NCI-H187 (cell line): ENCODE measurements at places on chromosomes 11 and 22.

DNA sequence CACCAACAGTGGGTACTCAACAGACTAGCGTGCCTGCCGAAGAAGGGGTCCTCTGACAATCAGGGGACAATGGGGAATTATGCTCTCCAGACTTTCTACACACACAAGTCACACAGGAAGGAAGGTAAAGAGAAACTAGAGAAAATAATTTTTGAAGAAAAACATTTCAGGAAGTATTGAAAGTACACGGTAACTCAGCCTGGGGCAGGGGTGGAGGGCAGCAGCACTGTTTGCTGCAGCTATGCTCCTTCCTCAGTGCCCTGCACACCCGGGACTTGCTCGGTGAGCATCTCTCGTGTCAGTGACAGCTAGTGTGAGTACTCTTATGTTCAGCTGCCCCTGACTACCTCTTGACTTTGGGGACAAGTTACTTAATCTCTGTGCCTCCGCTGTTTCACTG, 18.0 kb upstream of the APOA1 start:
- DNase-seq, result no peak

DNA sequence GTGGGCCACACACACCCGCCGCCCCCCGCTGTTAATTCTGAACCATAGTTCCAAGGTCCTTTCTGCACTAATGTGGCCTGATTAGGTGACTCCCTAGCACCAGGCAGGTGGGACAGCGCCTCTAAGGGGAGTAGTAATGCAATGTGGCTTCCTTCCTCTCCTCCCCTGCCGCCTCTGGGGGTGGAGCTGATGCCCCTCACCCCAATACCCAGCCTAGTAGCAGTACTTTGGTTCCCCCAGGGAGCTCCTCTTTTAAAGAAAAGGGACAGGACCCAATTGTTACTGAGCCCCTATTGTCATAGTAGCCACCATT, 14.4 kb downstream of the RTN4RL2 start:
- DNase-seq, result no peak

- DNase-seq, result no peak
Observed at GRCh38 chr11:106172386-106172991, 95.0 kb downstream of the AASDHPPT start.

- no peak for DNase-seq
Observed at GRCh38 chr22:20937031-20937793, 20.0 kb downstream of the CRKL start.

GRCh38 chr22:22818861-22819855, 68.5 kb upstream of the IGLL5 start:
- DNase-seq, result peak; percentile 57

DNA sequence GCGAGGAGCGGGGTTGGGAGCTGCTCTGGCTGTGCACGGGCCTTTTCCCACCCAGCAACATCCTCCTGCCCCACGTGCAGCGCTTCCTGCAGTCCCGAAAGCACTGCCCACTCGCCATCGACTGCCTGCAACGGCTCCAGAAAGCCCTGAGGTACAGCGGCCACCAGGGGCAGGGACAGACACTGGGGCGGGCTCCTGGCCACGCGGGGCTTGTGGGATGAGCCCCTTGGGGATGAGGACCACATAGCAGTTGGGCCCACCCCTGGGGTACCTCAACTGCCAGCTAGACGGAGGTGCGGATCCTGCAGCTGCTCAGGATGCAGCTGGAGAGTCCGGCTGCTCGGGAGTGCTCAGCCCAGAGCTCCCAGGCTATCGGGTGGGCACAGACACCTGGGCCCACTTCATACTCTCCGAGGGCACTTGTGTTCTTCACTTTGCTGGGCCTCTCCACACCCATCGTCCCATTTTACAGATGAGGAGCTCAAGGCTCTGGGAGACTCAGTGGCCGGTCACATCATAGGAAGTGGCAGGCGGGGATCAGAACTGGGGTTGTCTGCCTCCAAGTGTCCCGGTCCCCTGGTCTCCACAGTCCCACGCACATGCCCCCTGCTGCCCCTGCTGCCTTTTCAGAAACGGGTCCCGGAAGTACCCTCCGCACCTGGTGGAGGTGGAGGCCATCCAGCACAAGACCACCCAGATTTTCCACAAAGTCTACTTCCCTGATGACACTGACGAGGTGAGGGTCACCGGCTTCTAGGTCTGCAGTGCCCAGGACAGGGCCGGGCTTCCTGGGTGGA, 77.6 kb downstream of the MYO7A start:
- DNase-seq, result no peak

DNA sequence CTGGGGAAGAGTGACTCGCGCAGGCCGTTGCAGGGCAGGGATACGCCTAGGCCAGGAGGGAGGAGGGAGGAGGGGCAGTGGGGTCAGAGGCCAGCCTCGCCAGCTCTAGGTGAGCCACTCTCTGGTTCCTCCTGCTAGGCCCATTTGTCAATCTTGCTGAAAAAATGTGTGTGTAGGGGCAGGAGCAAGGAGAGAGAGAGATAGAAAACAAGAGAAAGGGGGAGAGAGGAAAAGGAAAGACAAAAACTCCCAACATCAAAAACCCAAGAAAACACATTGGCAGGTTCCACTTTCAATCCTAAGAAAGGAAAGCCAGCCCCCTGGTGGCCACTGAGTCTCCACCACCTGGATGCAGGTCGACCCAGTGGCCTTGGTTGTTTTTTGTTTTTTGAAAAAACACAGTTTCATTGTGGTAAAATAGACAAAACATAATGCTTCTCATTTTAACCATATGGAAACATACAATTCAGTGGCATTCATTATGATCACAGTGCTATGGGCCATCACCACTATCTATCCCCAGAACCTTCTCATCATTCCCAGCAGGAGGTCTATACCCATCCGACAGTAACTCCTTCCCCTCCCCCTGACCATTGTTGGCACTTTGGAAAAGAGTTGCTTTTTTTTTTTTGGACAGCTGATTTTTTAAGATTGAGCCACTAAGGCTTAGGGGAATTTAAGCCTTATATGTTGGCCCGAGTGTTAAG, 10.9 kb downstream of the OMP start:
- DNase-seq, result no peak
